Aorta (tissue), 5 donors: ENCODE measurements at places on chromosomes 2 and 18.

GRCh38 chr2:46549166-46549844 lies 69.9 kb downstream of the TMEM247 start:
- DNase-seq: no peak

DNA sequence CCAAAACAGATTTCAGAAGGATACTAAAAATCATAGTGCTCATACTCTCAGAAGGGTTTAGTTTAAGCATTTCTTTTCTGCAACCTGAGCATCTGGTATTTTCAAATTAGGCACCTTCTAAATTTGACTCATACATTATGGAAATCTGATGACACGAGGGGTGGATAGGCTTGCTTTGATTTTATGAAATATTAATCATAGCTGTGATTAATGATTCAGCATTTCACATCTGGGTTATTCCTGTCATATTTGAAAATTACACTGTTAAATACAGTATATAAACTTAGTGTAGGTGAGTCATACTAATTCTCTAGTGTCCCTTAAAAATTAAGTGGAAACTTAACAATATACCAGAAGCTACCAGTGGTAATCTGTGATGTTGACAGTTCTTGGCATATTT lies 47.7 kb downstream of the MRPS9 start:
- DNase-seq: no peak

- DNase-seq: no peak
Observed at GRCh38 chr18:44536619-44537018, 144.1 kb upstream of the SETBP1 start.

DNA sequence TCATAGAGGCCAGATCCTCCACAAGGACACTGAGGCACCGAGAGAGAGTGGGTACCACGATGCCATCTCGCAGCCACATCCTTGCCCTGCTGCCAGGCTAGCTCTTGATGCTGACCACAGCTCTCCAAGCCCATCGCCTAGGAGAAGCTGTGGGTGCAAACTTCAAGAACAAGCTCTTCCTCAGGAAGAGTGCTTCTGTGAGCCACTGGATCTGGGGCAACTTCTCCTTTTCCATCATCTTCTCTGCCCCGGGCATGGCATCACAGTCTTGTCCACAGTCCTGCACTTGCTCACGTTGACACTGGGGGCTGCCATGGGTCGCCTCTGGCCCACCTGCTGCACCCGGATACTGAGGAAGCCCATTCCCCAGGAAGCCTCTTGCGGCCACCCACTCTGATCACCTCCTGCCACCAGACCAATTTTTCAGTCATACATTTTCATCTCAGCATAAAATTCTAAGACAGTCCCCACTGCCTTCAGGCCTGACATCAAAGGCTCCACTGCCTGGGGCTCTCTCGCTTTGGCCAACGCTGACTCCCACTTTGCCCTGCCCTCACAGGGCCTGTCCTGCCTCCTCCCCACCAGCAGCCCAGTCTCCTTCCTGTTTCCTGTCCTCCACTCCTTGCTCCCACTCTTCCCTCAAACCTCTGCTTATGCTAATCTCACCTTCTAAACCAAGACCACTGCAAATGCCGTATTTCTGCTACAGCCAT lies 243.9 kb downstream of the AFF3 start:
- no peak for DNase-seq

DNA sequence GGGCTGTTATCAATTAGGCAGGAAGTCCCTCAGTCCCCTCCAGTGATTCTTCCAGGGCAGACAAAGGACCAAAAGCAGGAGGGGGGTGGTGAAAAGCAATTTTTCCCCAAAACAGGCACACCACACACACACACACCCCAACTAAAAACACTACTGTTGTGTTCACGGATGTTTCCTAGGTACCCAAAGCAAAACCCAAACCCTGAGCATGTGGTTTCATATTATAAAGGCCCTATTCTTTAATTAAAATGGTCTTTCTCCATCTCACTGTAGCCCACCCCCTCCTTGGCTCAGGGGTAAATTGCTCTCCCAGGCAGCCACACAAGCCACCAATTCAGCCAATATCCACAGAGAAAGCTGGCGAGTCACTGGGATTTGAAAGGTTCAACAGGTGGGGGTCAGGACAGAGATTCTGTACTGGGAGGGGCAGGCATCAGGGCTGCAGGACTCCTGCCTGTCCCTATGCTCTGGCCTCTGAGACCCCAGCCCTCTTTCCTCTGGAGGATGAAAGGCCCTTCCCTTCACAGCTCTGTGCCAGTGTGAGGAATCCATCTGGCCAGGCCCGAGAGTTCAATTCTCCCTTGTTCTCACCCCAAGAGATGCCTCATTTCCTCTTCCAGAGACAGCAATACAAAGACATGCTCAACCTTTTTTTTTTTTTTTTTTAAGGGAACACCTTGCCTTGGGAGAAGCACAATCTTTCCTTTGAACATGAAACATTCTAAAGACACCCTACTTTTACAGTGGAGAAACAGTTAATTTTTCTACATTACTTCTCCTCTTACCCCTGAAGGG lies 43.6 kb downstream of the SPRED2 start:
- DNase-seq: no peak

DNA sequence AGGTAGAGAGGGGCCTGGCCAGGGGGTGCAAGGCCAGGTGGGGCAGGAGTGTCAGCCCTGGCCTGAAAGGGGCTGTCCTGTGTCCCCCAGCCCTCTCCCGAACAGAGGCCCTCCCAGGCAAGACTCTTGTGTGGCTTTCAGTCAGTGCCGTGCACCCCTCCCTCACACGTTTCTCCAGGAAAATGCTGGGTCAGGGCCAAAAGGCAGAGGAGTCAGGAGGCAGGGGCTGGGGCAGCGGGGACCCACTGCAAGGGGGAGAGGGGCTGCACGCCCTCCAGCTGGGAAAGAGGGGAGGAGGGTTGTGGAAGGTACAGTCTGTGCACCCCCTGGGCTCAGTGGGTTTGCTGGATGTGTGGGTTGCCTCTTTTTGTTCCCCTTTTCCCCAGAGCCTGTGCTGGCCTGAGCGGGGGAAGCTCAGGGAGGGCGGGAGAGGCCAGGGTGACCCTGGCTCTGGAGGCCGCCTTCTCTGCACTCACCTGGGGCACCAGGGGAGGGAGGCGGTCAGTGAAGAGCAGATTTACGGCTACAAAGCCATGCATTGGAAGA lies 4.1 kb downstream of the KCNF1 start:
- DNase-seq: no peak

GRCh38 chr2:42342061-42342794 lies 18.8 kb downstream of the COX7A2L start:
- peak; percentile 84 for DNase-seq

GRCh38 chr2:120675460-120676130 lies 60.1 kb upstream of the GLI2 start:
- peak; percentile 86 for DNase-seq

GRCh38 chr2:71702971-71703898 lies 249.9 kb downstream of the DYSF start:
- no peak for DNase-seq

DNA sequence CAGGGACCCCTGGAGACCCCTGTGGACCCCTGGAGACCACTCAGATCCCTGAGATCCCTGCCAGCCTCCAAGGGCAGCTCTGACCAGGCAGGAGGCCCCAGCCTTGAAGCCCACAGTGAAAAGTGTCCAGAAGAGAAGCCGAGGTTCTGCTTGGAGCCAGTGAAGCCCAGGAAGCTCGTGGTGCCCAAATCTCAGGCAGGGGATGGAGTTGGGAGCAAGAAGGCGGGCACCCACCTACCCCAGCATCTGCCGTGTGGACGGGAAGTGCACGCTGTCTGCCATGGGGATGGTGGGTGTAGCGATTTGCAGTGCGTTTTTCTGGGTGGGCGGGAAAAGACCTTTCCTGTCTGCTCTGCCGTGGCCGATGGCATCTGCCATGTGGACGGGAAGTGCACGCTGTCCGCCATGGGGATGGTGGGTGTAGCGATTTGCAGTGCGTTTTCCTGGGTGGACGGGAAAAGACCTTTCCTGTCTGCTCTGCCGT lies 120.6 kb upstream of the CTDP1 start:
- peak; percentile 54 for DNase-seq

- DNase-seq: no peak
Observed at GRCh38 chr2:145617906-145618305, 1098.0 kb upstream of the ZEB2 start.

DNA sequence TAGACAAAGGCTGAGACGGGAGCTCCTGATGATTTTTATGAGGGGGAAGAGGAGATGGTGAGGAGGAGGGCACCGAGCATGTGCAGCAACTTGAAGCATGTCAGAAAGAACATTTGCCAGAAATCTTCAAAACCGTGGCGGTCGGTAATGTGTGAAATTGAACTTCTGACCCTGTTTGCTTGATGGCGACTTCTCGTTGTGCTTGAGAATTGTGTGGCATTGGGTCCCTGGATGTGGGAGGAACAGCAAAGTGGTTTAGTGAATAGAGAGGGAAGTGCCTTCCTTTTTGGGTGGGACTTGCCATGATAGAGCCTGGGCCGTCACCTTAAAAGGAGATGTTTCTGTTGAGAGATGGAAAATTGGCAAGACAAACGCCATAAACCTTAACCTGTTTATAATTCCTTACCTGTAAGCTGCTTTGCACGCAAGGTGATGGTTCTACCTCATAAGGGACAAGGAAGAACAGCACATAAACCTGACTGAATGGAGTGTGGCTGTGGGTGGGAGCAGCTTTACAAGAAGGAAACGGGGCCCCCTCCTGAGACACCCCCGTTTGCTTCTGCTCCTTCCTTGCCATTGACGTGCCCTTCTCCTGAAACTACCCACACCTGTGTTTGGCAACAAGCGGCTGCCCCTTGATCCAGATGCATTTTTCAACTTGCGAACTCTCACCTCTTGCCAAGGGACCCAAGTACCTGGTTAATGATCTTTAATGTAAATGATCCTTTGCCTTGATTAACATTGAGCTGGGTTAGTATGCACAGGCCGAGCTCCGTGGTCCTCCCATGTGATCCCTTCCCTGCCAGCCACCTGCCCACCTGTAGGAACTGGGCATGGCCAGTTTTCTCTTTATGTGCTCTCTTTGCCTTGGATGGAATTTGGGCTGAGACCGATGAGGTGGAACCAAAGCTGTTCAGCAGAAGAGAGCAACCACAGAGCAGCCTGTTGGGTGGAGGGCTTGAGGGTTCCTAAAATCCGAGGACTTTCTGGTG lies 153.2 kb downstream of the NEDD4L start:
- no peak for DNase-seq

GRCh38 chr2:219967247-219968245 lies 340.1 kb downstream of the SLC4A3 start:
- no peak for DNase-seq

DNA sequence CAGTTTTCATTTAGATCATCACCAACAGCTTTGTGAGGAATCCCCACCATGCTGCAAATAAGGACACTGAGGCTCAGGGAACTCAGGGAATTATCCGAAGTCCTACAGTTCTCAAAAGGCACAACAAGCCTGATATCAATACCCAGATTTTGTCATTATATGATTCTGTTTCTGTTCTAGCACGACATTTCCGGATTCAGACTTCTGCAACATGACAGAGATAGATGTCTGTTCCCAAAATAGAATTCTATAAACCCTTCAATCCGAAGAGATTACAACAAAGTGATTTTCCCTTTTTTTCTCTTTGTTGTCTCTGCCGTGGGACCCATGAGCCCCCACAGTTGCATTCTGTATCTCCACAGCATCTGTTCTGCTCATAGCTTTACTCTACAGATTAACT lies 72.0 kb downstream of the DOCK10 start:
- DNase-seq: no peak

DNA sequence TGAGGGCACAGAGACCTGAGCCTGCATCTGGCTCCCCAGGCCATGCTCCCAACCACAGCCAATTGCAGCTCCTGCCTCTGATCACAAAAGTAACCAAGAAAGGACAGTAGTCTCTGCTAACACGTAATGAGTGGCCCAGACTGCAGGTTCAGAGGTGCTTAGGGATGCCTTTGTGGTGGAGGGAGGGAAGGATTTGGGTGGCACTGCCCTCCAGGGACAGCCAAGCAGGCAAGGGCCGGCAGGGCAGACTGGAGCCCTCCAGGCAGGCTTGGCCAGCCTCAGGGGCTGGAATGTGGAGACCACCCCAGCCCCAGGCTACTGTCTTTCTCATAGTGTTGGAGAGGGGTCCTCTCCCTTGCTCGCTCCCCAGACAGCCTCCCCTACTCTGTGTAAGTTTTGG lies 114.5 kb upstream of the SMAD2 start:
- no peak for DNase-seq

- no peak for DNase-seq
Observed at GRCh38 chr18:9454061-9454703, 21.1 kb upstream of the RALBP1 start.

DNA sequence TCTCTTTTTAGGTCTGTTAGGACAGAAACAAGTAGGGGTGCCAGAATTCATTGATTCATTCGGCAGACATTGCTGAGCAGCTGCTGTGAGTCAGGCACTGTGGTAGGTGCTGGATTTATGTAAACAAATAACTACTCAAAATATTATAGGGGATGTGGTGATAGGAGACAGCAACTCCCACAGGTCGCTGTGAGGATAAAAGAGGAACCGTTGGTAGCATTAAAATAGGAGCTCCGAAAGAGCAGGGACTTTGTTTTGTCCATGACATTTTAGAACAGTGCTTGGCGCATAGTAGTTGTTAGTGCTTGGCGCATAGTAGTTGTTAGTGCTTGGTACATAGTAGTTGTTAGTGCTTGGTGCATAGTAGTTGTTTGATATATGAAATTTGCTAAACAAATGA lies 29.2 kb downstream of the ATP6V1C2 start:
- DNase-seq: no peak

GRCh38 chr2:170411660-170412059 lies 233.7 kb downstream of the MYO3B start:
- DNase-seq: no peak

- no peak for DNase-seq
Observed at GRCh38 chr2:128727404-128727803, 408.7 kb upstream of the HS6ST1 start.

GRCh38 chr2:24586955-24587354 lies 95.9 kb downstream of the NCOA1 start:
- no peak for DNase-seq

- no peak for DNase-seq
Observed at GRCh38 chr2:169765523-169765922, 31.9 kb downstream of the KLHL23 start.

DNA sequence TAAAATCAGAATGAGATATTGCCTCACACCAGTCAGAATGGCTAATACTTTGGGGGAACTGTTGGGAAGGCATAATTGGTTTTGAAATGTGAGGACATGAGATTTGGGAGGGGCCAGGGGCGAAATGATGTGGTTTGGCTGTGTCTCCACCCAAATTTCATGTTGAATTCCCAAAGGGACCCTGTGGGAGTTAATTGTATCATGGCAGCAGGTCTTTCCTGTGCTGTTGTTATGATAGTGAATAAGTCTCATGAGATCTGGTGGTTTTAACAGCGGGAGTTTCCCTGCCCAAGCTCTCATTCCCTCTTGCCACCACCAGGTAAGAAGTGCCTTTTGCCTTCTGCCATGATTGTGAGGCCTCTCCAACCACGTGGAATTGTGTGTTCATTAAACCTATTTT lies 59.6 kb downstream of the CSRNP3 start:
- no peak for DNase-seq

GRCh38 chr2:186841940-186842339 lies 7.0 kb downstream of the ZSWIM2 start:
- no peak for DNase-seq

DNA sequence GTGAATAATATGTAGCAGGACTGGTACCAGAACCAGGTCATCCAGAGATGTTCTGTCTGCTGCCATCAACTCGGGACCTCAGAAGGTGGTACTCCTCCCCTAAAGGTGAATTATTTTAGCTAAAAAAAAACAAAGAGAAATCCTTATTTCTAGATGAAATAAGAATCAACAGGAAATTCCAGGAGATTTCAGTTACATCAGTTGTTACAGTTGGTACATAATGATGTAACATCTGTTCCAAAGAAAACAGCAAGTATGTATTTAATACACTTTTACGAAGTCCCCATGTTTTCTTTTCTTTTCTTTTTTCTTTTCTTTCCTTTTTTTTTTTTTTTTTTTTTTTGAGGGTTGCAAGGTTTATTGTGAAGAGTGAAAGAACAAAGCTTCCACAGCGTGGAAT lies 33.6 kb upstream of the CD28 start:
- DNase-seq: no peak
